ENCODE measurements at places on chromosomes 2 and 18. TPM values are rescaled to one million over a fixed set of nuclear protein-coding genes. Genes with fewer than 3 reads are reported as not detected.

GRCh38 chr2:105468582-105469042, 69.8 kb upstream of the FHL2 start:
- ATAC-seq: no peak

- no peak for ATAC-seq
Observed at GRCh38 chr2:197212344-197213262, 98.0 kb downstream of the ANKRD44 start.

Gene TOGARAM2
- total RNA-seq: 1.5 TPM

Gene WNT10A
- not detected for total RNA-seq

Gene CLEC4F
- total RNA-seq: not detected

Measured in gastroesophageal sphincter (tissue), 4 donors.